ENCODE measurements at places on chromosomes 12 and 14.
A peak's percentile ranks its signal among the peaks of the same experiment; 100 is the strongest.

DNA sequence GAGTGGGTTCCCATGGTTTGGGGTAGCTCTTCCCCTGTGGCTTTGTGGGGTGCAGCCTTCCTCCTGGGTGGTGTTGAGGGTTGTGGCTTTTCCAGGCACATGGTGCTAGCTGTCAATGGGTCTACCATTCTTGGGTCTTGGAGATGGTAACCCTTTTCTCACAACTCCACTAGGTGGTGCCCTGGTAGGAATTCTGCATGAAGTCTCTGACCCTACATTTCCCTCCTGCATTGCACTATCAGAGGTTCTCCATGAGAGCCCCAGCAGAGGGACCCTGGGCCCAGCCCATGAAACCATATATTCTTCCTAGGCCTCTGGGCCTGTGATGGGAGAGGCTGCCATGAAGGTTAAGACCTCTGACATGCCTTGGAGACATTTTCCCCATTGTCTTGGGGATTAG, 1093.3 kb downstream of the SLC16A7 start:
- DNase-seq = no peak

- no peak for DNase-seq
Measured at GRCh38 chr14:88189417-88190191, 133.5 kb downstream of the KCNK10 start.

- DNase-seq = no peak
Measured at GRCh38 chr12:92444763-92445162, 258.0 kb upstream of the PLEKHG7 start.

GRCh38 chr12:123946152-123946515, 26.5 kb downstream of the CCDC92 start:
- no peak for DNase-seq

GRCh38 chr12:4763549-4763948, 43.3 kb downstream of the GALNT8 start:
- no peak for DNase-seq

GRCh38 chr14:43019826-43020225, 1413.2 kb downstream of the LRFN5 start:
- no peak for DNase-seq

DNA sequence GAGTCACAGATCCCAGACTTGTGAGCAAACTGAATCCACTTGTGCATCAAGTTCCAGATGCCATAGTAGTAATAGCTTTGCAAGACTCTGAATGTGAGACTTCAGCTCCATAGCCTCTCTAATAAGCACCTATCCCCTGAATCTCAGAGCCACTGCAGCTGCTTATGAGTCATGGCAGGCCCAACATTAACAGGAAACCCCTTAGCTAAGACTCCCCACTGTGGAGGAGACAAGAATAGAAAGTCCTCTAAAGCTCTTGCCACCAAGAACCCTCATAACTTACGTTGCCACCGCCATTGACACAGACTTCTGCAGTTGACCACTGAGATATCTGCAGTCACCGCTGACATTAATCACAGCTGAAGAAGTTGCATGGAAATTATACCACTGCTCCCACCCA, 62.9 kb upstream of the PDE3A start:
- no peak for DNase-seq

DNA sequence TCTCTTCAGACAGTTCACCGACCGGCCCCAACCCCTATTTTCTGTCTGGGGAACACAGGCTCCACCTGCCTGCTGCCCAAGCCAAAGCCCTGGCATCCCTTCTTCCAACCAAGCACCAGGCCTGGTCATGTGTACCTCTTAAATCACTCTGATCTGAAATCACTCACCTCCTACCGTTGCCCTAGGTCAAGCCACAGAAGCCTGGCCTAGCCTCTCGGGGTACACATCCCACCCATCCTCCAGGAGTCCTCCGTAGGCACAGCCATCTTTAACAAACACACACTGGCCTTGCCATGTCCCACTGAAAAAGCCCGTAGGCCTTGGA, 81.8 kb downstream of the IRF2BPL start:
- no peak for DNase-seq

DNA sequence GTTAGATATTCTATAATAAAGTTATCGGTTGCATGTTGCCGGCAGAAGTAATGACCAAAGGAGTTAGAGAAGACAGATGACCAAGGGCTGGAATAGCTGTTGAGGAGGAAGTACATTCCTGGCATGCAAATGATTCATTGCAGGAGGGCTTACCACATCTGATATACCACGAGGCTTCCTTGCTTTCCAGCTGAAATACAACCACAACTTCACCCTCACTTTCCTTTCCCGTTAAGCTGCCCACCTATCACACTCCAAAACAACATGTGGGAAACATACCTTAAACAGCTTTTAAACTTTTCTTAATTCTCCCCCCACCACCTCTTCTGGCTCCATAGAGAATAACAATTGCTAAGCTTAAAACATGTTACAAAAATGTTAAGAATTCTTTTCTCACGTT, 594.1 kb downstream of the NRXN3 start:
- no peak for DNase-seq

GRCh38 chr12:8661751-8662150, 875 bp downstream of the MFAP5 start:
- DNase-seq = no peak

GRCh38 chr12:132505105-132505851, 15.3 kb downstream of the FBRSL1 start:
- no peak for DNase-seq

DNA sequence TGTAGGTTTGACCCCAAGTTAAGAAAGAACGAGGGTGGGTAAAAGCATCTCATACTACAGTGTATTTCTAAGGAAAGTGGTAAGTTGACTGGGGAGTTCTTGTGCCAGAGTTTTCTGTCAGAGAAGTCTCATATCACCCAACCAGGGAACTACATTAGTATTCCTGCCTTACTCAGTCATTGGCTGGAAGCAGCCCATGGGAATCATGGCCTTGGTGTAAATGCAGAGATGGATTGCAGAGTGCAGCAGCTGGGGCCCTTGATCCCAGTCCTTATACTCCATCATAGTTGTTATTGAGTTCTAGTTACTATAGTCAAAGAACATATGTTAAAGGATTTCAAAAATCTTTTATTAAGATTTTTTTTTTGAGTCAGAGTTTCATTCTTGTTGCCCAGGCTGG, 105.8 kb downstream of the MNAT1 start:
- no peak for DNase-seq

GRCh38 chr12:25719505-25719904, 166.4 kb upstream of the LMNTD1 start:
- no peak for DNase-seq

- peak; percentile 25 for DNase-seq
Measured at GRCh38 chr12:38906482-38907200, 1.2 kb upstream of the CPNE8 start.

- DNase-seq = no peak
Measured at GRCh38 chr14:104624939-104625338, 20.4 kb upstream of the TMEM179 start.

DNA sequence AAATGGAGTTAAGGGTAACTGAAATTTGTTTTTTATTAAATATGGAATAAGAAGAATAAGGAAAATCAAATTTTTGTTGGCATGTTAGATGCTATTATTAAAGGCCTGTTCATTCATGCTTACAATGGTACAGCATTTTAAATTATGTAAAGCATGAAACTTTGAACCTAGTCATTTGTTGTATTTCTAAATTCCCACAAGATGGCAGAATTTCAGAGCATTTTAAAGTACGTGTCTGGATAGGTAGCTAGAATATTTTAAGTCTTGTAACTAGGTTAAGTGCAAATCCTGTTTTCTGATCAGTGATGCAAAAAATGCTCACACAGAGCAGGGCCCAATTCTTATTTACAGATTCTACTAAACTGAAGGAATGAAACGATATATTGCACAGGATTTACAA, 585.6 kb upstream of the MIS18BP1 start:
- DNase-seq = no peak

DNA sequence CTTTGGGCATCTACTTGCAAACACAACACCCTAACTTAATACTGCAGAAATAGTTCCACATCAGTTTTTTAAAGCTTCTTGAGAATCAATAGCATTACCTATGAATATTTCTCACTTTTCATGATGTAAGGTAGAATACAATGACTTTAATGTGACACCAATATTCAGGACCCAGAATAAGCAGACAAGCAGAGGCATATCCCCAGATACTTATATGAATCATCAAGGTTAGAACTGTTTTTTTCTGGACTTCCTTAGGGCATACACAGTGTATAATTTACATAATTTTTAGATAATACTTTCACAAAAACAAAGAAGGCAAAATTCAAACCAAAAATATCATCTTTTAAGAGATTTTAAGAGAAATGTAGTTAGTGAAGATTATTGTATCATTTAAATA, 885.8 kb downstream of the FSCB start:
- DNase-seq = no peak

- DNase-seq = no peak
Measured at GRCh38 chr14:104702106-104702505, 12.7 kb downstream of the INF2 start.

DNA sequence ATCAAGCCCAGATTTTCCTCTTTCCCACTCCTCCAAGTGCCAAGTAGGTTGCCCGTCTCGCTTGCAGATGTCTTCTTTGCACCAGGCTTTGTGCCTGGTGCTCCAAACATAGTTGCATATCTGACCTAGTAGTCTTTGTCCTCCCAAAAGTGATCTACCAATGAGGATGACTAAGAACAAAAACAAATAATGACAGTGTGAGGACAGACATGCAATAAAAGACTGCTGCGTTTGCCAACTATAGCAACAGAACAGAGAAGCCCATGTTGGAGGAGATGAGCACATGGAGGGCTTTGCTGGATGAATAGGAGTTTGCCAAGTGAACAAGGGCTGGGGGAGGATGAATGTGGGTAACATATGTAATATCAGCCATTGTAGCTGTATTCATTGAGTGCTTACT, 15.6 kb downstream of the DTX1 start:
- no peak for DNase-seq

DNA sequence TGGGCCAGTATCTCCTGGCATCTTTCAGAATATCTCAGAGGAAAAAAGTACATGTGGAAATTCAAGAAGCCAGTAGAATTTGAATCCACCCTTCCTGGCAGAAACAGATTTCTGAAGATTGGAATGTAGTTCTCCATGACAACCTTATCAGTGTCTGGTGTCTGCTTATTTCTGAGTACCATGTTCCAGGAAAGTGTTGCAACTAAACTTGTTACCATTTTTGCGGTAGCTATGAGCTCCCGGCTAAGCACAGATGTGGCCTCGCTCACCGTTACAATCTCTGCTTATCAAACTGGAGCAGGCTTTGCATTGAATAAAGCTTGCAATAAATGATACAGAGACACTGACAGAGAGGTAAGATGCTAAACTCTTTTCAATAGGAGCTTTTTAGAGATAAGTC, 13.0 kb upstream of the ITPR2 start:
- no peak for DNase-seq

GRCh38 chr12:55717011-55718007, 1.5 kb downstream of the BLOC1S1 start:
- no peak for DNase-seq

DNA sequence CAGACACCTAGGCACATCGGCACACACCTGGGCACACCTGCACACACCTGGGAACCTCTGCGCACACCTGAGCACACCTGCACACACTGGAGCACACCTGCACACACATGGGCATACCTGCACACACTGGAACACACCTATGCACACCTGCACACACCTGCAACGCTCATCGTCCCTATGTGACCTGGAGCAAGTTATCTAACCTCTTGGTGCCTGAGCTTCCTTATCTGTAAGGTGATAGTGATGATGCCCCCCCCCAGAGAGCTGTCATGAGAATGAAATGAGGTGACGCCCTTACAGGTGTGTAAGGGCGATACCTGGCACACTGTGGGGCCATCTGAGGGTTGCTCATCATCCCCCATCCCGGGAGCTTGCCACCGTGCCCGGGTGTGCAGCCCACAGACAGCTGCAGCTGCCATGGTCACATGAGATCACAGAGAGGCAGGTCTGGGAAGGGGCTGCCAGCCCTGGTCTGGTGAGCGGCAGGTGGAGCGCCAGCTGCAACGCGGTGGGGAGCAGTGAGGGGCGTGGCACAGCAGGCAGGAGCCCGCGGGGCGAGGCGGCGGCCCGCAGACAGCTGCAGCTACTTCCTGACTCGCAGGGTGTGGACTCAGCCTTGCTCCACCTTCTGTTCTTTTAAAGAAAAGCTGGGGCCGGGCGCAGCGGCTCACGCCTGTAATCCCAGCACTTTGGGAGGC, 59.9 kb upstream of the FBRSL1 start:
- DNase-seq = peak; percentile 32

DNA sequence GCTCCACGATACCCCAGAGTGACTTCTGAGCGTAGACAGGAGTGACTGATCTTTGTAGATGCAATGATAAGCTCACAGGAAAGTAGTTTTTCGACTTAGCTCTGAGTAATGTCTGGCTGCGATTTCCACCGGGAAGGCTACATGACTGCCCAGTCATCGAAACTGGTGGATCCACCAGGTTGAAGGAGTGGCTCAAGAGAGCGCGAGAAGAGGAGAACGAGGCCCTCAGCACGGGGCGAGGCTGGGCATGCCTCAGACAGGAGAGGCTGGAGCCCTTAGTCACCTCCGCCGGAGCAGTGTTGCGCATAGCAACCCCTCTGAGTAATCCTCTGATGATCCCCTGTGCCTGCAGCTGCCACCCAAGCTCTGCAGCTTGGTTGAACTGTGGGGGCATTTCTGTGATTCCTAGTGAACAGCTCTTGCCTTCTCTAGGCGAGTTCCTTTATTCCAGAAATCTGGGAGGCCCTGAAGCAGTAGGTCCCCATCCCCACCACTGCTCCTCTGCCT, 25.6 kb downstream of the ELK3 start:
- DNase-seq = no peak

GRCh38 chr12:122523846-122524718, 2.7 kb downstream of the RSRC2 start:
- no peak for DNase-seq

DNA sequence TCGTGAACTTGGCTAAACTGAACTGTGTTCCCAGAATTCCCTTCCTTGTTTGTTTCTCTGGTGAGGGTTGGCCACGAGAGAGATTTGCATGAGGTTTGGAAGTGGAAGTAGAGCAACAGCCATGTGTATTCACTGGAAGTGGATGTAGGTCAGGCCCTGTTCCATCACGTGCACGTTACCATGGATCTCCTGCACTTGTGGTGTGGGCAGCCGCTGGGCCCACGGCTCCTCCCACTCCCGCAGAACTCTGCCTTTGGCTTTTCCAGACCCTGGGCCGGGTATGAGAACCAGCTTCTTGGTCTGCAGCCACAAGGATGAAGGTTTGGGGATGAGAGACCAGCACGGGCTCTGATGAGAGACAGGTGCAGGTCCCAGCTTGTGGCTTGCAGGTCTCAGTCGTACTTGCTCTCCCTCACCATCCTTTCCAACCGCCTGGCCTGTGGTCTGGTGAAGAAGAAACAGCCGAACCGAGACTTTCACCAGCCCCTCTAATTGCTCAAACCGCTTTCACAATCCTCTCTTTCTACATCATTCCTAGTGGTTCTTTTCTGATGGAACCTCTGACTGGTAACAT, 94.9 kb downstream of the DUSP16 start:
- no peak for DNase-seq

All from stimulated activated CD8-positive, alpha-beta memory T cell treated with anti-CD3 and anti-CD28 coated beads, Interleukin-7, amount 100 ng/mL, for 1 hour (primary cell).